Foreskin melanocyte (primary cell): ENCODE measurements at places on chromosomes 4 and X.

DNA sequence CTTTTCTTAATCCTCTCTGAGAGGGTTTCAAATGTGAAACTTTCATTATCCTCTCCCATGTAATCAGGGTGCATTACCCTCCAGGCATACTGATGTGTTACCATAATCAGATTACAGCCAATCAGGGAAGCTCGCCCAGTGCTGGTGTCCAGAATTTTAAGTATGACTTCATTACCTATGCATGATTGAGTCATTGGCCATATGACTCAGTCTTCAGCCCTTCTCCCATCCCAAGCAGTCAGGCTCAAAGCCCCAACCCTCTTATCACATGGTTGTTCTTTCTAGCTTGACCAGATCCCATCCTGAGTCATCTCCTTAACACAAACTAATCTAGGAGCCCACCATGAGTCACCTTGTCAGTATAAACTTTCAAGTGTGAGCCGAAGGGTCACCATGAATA lies 1668.1 kb upstream of the AGA start:
- DNase-seq: no peak

- DNase-seq: no peak
Observed at GRCh38 chr4:80128941-80129340, 55.9 kb upstream of the ANTXR2 start.

DNA sequence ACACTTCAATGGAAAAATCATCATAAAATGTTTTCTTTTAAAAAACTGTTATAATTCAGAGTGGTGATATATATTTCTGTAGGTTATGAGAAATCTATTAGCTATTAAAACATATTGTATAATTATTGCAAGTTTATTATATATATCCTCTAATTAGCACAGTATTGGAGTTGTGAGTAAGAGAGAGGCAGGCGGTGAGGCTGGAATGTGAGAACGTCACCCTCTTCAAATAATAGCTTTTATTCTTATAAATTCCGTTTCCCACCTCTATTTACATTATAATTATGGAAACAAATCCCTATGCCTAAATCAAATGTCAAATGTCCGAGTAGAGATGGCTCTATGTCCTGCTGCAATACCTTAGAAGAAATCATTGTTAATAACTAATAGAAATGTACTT lies 292.9 kb downstream of the ADGRL3 start:
- no peak for DNase-seq

GRCh38 chr4:26719954-26720552 lies 136.2 kb downstream of the TBC1D19 start:
- DNase-seq: peak; percentile 23

- no peak for DNase-seq
Observed at GRCh38 chr4:2809610-2810180, 16.8 kb downstream of the SH3BP2 start.

DNA sequence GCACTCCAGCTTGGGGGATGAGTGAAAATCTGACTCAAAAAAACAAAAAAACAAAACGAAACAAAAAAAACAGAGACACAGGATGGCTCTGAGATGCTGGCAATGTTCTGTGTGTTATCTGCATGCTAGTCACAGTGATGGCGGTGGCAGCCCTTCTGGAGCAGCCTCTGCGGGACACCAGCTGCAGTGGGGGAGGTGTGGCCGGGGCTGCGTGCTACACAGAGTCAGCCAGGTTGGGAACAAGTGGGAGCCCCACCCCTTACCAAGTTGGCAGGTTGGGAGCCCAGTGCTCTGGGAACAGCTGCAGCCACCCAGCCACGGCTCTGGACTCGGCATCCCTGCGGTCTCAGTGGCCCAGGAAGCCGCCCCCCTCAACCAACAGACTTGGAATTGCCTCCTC lies 206.5 kb upstream of the ZFP42 start:
- no peak for DNase-seq

- DNase-seq: peak; percentile 32
Observed at GRCh38 chr4:15729910-15730533, 27.2 kb downstream of the BST1 start.

DNA sequence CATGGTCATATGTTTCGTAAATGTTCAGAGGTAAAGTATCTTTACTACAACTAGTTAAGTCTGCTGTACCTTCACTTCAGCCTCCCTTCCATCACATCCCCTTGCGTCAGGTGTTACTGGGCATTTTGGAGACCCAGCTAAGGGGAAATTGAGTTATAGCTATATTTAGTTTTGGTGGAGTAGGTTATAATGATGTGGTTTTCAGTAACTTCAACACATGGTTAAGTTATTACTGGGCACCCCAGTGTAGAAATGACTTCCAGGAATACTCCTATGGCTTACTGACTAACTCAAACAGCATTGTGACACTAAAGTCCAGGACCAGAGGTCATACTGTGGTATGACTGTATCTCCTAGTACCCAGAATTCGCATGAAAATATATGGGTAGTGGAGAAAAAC lies 23.4 kb upstream of the ACSL1 start:
- DNase-seq: no peak

GRCh38 chr4:153759407-153760316 lies at the start of gene RNF175:
Gene RNF175 (minus strand): TSS chr4:153760024. CDS start chr4:153759862, 162 bp downstream.
- DNase-seq: no peak

GRCh38 chr4:21656832-21657231 lies 291.7 kb downstream of the KCNIP4 start:
- peak; percentile 71 for DNase-seq

DNA sequence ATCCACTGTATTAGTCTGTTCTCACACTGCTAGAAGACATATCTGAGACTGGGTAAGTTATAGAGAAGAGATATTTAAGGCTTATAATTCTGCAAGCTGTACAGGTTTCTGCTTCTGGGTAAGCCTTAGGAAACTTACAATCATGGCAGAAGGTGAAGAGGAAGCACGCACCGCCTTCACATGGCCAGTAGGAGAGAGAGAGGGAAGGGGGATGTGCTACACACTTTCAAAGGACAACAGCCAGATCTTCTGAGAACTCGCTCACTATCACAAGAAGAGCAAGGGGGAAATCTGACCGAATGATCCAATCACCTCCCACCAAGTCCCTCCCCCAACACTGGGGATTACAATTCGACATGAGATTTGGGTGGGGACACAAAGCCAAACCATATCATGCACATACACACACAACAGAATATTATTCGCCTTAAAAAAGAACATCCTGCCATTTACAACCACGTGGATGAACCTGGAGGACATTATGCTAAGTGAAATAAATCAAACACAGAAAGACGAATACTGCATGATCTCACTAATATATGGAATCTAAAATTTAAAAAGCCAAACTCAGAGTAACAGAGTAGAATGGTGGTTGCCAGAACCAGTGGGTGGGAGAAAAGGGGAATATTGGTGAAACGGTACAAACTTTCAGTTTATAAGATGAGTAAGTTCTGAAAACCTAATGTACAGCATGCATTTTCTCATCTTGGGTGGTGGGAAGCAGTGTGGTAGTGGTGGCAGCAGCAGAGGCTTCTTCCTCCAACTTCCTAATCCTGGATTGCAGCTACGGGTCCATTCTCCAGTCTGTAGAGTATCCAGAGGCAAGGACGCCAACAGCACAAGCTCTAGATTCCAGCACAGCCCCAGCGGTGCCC lies 12.8 kb downstream of the FRYL start:
- no peak for DNase-seq

GRCh38 chr4:119937746-119938145 lies 128.9 kb downstream of the MAD2L1 start:
- no peak for DNase-seq

- DNase-seq: no peak
Observed at GRCh38 chrX:20980426-20980825, 393.8 kb upstream of the CNKSR2 start.

DNA sequence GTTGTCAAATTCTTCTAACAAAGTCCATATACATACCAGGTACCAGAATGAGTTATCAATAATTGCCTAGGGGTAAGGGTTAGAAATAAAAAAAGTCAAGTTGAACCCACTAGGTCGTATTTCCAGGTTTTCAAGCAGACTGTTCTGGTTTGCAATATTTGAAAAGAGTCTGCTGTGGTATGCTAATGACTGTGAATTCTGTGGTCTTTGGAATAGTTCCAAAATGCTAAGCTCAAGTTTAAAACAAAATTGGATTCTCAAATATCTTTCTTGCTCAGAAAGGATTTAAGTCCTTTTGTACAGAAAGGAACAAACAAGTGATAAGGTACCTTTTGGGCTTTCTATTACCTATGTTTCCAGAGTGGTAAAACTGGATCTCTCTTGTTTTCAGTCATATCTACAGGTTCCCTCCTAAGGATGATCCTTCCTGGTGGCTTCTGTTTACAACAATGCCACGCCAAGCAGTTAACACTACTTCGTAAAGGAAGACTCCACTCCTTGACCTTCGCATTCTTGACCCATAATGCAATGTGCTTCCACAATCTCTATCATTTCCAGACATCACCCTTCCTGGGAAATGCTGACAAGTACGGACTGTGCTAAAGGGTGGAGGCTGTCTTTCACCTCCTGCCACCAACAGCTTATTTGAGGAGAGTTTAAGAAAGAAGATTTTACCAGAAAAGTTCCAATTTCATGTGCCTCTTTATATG lies 531.7 kb upstream of the FTHL17 start:
- DNase-seq: no peak

GRCh38 chr4:16461362-16461761 lies 235.1 kb upstream of the TAPT1 start:
- peak; percentile 34 for DNase-seq

DNA sequence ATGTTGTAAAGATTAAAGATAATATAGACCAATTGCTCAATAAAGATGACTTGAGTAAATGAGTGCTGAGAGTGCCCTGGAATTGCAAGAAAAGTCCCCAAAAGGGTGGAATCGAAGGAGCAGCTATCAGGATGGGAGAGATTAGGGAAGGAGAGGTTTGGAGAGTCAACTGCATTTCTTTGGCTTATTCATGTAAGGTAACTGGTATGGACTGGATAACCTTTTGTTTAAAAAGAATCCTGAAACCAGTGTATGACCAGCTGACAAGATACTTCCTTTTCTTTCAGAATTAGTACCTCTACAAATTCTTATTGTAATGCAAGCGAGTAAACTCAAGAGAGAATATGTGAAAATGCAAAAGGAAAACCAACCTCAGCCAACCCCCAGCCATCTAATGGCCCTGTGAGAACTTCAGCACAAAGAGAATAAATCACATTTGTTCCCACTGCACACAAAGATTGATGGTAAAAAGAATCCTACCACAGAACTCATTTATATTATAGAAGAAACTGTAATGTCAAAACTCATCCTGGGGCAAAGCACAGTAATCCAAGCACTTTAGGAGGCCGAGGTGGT lies 24.5 kb upstream of the SPP1 start:
- no peak for DNase-seq

DNA sequence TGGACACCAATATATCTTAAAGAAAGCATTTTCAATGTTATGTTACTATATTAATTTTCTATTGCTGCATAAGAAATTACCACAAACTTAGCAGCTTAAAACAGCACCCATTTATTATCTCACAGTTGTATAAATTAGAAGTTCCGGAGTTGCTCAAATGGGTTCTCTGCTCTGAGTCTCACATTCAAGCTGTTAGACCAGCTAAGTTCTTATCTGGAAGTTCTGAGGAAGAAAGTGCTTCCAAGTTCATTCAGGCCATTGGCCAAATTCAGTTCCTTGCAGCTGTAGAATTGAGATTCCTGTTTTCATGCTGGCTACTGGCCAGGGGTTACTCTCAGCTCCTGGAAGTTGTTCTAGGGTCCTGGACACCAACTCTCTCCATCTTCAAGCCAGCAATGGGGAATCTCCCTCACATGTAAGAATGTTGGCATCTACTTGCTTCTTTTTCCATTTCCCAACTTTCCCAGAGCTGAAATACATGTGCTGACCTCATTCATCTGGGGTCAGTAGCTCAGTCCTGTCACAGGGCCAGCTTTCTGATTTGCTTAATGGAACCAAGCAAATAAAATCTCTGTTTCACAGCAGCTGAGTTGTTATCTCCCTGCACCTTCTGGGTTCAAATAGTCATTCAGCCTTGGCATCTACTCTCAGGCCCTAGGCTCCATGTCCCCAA lies 99.6 kb upstream of the INTU start:
- DNase-seq: no peak
